ENCODE measurements at places on chromosomes 3 and 15.

DNA sequence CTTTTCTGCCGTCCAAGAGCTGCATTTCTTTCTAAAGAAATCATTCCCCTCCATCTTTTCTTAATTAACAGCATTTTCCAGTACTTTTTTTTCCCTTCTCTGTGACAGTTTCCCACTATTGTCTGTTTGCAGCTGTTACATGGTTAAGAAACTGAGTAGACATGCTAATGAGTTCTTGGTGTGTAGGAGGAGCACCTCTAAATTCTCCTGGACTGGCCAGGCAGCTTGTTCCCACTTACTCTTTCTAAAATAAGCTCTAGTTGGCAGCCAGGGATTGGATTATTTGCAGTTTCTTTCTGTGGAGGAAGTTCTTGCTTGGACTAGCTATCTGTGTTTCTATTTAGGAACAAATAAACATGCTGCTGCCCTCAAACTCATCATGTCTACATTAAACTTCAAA is 235.1 kb upstream of the GAP43 start:
- DNase-seq, result no peak

DNA sequence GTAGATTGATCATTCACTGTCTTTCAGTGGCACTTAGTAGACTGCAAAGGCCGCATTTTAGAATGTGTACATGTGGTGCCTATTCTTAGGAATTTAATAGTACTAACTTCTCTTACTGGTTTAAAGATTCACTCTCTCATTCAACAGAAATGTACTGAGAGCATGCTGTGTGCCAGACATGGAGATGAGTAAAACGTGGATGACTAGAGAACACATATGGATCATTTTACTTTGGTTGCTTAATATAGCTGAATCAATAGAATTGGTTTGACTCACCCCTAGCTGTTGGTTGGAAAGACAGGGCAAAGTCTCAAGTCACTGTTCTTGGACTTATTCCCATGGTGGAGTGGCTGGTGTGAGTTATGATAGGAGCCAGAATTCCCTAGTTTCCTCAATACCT is 109.1 kb upstream of the TNFAIP8L3 start:
- DNase-seq, result no peak

- DNase-seq, result peak; percentile 86
Observed at GRCh38 chr3:188950832-188951489, 220.8 kb upstream of the TPRG1 start.

DNA sequence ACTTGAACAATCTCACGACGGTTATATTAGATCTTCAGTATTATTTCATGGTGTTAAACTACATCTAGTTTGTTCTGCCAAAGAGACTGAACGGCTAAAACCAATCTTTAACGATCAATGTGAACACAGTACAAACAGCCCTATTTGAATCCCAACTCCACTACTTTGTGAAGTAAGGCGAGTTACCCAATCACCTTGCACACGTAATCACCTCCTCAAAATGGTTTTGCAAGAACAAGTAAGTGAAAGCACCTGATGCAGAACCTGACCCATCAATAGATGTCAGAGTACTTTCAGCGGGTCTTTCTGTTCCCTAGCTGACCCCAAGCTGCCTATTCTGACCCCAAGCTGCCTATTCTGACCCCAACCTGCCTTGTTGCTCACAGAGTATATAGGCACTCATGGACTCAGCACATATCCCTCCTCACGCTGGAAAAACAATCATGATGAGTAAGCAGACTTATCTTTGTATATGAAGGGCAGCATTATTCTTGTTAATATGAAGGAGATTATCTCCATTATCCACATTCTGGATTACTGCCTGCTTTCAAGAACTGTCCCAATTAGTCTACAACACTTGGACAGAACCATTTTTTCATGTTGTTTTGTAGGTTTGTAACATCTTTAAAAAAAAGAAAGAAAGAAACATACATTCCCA is 3.7 kb downstream of the KPNA1 start:
- DNase-seq, result no peak

- DNase-seq, result no peak
Observed at GRCh38 chr15:22265056-22265945, 185.0 kb downstream of the OR4M2 start.

- DNase-seq, result no peak
Observed at GRCh38 chr3:127192576-127193232, at the start of gene PRR23E. Gene PRR23E (plus strand): TSS chr3:127193131. CDS start chr3:127196686, 3,555 bp downstream.

DNA sequence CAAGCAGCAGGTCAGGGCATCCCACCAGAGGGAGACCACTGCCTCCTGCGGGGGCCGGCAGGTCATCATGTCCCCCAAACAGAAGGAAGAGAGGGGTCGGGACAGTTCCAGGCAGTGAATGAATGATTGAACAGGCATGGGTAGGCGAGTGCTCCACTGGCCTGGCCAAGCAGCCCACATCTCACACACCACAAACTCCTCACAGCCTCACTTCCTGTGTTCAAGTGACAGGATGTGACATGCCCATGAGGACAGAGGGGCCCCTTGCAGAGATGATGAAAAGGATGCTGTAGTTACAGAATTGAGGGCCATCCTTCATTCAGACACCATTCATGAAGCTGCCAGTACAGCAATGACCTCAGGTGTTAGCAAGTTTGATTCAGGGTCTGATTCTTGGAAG is 3.7 kb downstream of the IQSEC1 start:
- DNase-seq, result no peak

DNA sequence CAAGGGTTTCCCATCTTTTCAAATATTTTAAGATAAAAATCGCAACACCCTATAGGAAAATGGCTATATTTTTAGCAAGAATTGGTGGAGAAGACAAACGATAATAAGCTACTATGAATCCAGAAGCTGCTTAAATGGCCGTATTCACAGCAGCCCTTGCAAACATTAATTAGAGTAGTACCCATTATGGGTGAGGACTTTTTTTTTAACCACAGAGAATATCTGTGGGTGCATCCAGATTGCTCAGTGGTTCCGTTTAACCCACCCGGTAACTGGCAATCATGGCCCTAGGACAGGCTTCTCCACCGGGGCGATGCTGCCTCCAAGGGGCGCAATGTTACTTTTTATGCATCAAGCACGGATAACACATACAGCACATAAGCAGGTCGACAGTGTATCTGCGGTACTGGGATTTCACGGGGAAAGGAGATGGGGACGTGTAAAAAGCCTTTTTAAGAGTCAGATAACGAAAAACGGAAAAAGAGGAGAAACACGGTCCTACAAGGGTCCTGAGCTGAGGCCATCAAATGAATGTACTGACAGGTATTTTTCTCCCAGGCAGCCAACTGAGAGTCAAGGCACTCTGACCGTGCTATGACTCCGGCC is 968 bp upstream of the TMEM266 start:
- DNase-seq, result no peak

DNA sequence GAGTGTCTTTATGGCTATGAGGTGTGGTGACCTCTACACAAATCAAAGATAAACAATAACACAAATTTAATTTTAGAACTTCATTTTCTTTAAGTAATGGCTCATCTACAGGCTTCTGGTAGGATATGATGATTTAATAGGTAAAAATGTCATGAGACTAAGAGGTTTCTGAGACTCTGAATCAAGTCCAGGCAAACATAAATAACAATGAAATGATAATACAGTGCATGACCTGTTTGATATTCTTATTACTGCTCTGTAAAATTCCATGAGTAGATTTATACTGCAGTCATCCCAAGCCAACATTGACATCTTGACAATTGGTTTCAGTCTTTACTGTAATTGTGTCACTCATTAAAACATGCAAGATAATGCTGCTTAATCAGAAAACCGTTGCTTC is 936.8 kb downstream of the MCTP2 start:
- DNase-seq, result no peak

DNA sequence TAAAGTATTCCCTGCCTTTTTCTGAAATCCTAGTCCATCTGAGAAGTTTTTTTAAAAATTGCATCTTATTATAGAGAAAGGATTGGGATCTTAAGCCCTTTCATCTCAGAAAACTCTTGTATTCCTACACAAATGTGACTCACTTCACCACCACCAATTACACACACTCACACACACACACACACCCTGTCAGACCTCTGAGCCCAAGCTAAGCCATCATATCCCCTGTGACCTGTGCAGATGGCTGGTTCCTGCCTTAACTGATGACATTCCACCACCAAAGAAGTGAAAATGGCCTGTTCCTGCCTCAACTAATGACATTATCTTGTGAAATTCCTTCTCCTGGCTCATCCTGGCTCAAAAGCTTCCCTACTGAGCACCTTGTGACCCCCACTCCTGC is 1181.9 kb downstream of the ROBO2 start:
- no peak for DNase-seq

DNA sequence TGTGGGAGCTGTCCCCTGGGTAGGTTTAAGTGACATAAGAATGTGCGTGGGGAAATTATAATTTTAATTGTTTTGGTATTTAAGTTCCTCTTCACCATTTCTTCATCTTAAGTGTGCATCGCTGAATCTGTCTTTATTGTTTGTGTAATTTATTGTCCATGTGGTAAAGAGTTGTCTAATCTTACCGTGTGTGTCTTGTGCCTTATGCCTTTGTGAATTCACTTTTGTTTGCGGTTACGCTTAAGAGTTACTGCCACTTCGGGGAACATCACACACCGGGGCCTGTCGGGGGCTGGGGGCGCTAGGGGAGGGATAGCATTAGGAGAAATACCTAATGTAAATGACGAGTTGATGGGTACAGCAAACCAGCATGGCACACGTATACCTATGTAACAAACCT is 767 bp downstream of the WDR48 start:
- no peak for DNase-seq

GRCh38 chr15:88395872-88396781 is 71.1 kb downstream of the MRPL46 start:
- DNase-seq, result no peak

DNA sequence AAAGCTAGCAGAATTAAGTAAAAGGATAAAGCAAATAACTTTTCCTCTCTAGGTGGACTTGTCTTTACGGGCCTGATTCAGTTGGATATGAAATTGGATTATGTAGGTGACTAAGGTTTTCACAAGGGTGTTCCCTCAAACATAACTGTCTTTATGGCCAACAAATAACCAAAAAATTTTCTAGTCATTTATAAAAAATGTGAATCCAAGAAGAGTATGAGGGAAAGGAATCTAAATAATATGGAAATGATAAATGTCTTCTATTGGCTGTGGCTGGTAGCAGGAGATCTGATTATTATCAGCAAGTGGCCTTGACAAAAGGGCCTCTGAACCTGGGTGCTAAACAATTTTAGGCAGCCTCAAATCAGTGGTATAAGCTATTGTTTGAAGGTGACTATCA is 594.0 kb upstream of the UBE2E2 start:
- no peak for DNase-seq
